Activated naive CD8-positive, alpha-beta T cell treated with anti-CD3 and anti-CD28 coated beads, Interleukin-2, amount 10 ng/mL, durations not matched to agents 7 days and 5 days (primary cell): ENCODE measurements at places on chromosomes 5 and 9.

- no peak for DNase-seq
Observed at GRCh38 chr9:92547356-92547755, 11.6 kb upstream of the ECM2 start.

DNA sequence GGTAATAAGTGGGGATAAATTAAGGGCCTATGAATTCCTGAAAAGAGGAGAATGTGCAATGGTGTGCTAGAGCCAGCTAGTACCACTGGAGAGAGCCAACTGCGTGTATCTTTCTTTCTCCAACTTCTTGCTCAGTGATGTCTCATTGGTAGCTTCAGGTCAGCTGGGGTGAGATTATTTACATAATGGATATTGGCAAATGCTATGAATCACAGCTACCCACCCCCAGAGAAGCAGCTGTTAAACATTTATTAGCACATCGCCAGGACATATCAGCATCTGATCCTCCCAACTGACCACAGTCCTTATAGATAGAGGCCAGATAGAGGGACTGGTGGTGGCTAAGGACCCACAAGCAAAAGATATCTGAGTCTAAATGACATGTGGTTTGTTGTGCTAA is 421.3 kb downstream of the ACTL7B start:
- no peak for DNase-seq

DNA sequence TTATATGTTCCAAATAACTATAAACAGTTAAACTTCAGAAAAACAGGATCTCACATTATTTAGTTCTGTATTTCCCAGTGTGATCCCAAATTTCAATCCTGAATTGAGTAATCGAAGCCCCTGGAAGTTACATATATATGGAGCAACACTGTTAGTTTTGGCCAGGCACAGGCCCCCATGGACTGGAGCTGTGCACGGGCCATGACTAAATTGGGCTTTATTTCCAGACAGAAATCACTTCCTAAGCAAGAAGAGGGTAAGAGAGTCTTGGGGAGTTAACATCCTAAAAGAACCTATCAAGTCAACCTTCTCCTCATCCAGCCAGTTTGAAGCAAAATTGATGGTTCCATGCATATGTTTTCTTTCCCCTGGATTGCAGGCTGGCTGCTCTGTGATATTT is 393.0 kb downstream of the TMEM167A start:
- no peak for DNase-seq

DNA sequence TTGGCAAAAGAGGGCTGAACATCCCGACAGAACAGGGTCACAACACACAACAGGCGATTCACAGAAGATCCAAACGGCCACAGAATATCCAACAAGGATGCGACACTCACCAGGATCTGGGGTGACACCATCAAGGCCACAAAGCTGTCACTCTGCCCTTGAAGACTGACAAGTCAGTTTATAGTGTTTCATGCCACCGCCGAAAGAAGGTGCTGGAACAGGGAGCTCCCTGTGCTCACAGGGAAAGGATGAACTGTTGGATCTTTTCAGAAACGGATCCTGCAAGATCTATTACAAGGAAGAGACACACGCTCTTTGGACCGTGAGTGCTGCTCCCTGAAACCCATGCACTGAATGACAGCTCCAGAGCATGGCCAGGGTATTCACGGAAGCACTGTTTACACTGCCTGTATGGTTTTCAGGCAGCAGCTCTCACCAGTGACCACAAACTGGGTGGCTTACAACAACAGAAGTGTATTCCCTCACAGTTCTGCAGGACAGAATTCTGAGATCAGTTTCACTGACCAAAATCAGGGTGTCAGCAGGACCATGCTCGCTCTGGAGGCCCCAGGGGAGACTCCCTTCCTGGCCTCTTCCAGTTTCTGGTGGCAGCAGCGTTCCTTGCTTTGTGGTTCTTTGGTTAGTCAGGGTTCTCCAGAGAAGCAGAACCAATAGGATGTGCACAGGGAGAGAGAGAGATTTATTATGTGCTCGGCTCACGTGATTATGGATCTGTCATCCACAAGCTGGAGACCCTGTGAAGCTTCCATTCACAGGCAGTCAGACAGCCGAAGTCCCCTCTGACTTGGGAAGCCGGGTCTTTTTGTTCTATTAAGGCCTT is 52.8 kb downstream of the SEMA4D start:
- DNase-seq: no peak

- no peak for DNase-seq
Observed at GRCh38 chr5:57698086-57698485, 215.5 kb upstream of the ACTBL2 start.

DNA sequence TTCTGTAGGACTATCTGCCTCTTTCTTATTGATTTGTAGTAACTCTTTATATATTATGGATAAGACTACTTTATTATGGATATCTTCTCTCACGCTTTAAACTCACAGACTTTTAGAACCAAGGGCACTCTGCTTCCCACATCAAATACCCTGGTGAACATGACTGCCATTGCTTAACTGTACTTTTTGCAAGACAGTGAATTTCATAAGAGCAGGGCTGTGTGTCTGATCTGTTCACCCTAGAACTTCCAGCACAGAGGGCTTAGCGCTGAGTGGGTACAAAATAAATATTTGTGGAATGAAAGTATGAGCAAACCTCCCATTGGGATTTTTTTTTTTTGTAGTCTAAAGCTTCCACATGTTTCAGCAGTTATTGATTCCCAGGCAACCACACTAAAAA is 84.8 kb downstream of the CFAP77 start:
- no peak for DNase-seq

DNA sequence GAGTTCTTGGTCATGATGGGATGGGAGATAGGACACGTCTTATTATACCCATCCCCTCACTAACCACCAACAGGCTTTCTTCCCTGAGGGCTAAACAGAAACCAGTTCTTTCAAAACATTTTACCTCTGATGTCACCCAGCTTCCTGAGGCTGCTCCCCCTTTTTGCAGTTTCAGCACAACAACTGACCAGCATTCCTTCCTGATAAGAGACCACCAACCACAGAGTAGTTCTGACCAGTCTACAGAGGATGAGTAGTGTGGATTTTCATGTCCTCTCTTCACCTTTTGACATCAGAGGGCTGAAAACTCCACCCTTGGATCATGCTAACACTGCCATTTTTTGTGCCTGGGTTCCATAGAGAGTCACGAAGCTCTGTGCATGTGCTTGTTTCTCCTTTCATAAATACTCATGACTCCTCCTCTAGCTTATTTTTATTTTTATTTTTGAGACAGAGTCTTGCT is 82.6 kb downstream of the OSTF1 start:
- DNase-seq: no peak

- no peak for DNase-seq
Observed at GRCh38 chr5:4831325-4831724, 308.8 kb upstream of the ADAMTS16 start.

GRCh38 chr5:24788829-24789514 is 144.2 kb upstream of the CDH10 start:
- DNase-seq: no peak

- no peak for DNase-seq
Observed at GRCh38 chr5:153719324-153719723, 228.9 kb downstream of the GRIA1 start.

GRCh38 chr5:60852940-60853339 is 8.9 kb upstream of the ELOVL7 start:
- DNase-seq: no peak

DNA sequence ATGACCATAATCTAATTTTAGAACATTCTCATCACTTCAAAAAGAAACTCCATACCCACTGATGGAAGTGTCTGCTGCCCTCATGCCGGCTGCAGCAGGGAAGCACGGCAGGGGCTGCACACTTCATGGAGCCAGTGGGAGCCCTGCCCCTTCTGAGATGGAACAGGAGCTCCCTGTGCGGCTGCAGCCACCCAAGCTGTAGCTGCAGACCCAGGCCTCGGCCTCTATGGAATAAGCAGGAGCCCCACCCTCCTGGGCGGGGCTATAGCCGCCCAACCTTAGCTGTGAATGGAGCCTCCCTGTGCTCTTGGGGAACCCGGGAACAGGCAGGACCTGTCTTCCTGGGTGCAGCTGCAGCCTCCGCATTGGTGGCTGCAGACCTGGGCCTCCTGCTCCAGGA is 128.5 kb downstream of the NUDT12 start:
- no peak for DNase-seq

GRCh38 chr5:2525351-2525750 is 226.1 kb downstream of the IRX2 start:
- no peak for DNase-seq

DNA sequence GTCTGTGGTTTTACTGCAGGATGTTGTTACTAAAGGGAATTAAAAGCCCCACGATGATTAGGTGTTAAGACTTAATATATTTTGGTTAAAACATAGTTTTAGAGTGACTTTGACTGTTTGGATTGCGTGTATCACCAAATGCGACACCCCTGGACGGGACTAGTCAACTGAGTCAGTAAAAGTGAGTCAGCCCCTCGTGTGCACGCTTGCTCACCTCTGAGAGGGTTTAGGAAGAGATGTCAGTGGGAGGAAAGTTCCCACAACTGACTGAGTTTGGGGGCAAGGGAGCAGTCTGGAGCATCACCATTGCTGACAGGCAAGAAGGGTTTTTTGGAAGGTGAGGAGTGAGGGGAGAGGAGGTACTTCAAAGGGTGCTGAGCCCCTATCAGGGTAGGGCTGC is 14.4 kb upstream of the DMRT3 start:
- DNase-seq: no peak

GRCh38 chr9:35489313-35490154 is at the start of gene RUSC2:
RUSC2 (plus strand) TSS chr9:35490111; CDS start chr9:35546522, 56,411 bp downstream.
- DNase-seq: peak; percentile 73

- DNase-seq: no peak
Observed at GRCh38 chr9:16572005-16572734, 298.3 kb downstream of the BNC2 start.

DNA sequence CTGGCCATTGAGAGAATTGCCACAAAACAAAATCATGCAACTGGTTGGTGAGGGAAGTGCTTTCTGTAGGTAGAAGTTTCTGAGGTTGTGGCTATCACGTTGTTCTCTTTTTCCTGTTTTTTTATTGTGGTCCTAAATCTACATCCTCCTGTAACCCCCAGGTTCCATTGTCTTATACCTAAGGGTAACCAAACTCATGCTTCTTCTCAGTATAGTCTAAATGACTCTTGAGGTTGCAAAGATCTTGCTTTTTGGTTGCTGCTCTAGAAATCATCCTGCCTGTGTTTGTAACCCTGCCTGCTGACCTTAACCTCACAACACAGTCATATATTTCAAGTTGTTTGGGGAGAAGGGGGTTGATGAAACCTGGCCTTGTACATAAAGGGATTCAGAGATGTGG is 273.1 kb downstream of the CD180 start:
- no peak for DNase-seq

GRCh38 chr5:179192185-179192890 is 132.2 kb downstream of the ZNF354C start:
- peak; percentile 10 for DNase-seq

- DNase-seq: no peak
Observed at GRCh38 chr9:13845460-13845859, 468.5 kb downstream of the NFIB start.

- no peak for DNase-seq
Observed at GRCh38 chr5:33944543-33945132, 8.5 kb downstream of the RXFP3 start.

DNA sequence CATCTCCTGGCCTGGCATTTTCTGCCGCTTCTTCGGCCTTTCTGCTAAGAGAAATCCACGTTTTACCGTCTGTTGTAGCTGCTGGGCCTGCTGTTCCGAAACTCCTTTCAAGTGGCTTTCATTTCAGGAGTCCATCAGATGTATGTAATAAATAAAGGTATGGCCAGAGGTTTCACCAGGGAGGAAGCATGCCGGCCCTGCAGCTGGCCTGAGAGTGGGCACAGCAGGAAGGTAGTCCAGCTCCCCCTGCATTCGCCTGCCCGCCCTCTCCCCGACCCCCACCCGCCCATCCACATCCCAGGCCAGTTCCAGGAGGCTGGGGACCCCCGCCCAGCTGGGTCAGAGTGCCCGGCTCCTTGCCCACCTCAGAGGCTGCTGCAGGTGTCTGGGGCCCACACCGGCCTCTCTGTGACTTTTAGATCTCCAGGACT is 46.4 kb upstream of the EXOC3 start:
- no peak for DNase-seq

DNA sequence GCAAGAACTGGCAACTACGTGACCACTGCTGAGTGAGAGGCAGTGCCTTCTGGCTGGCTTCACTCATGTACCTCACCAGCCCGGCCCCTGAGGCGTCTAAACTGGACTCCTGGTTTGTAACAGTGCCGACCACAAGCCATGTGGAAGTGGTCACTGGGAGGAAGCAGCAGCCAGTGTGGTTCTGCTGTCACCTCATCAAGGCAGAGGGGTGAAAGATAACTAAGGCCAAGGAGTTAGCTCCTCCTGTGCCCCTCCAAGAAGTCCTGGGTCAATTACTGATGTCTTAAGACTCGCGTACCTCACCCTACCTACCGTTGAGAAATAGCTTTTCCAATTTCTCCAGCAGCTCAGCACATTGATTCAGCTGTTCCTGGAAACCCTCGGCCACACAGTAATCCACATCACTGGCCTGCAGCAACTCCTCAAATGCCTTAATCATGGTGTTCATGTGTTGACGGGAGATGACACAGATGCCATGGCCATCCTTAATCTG is 142.9 kb downstream of the CDK5RAP2 start:
- DNase-seq: no peak

- DNase-seq: no peak
Observed at GRCh38 chr5:125470280-125470902, 724.0 kb upstream of the ZNF608 start.

- DNase-seq: no peak
Observed at GRCh38 chr9:116951588-116952435, 264.7 kb downstream of the TRIM32 start.

GRCh38 chr5:1018596-1018995 is 10.0 kb downstream of the NKD2 start:
- no peak for DNase-seq

- DNase-seq: peak; percentile 95
Observed at GRCh38 chr9:134135343-134136117, at the start of gene WDR5. WDR5 (plus strand) TSS chr9:134136082; CDS start chr9:134139878, 3,796 bp downstream.

DNA sequence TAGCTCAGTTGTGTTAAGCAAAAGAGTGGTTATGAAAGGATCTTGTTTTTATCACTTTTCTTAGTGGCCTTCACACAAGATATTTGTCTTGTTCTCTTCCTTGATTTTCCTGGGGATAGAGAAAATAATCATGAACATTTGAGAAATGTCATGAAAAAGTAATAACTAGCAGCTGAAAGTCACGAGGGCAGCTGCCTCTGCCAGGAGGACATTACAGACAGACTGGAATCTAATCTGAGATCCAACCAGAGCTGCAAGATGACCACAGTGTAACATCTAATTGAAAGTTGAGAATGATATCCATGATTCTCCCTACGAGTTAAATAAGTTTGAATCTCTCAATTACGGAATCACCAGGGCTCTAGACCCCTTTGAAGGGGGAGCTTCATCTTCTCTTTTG is 274.9 kb downstream of the ARHGAP26 start:
- DNase-seq: no peak

- DNase-seq: no peak
Observed at GRCh38 chr5:21181609-21182125, 1193.7 kb upstream of the CDH18 start.
